ENCODE measurements at places on chromosomes 2 and 18.

DNA sequence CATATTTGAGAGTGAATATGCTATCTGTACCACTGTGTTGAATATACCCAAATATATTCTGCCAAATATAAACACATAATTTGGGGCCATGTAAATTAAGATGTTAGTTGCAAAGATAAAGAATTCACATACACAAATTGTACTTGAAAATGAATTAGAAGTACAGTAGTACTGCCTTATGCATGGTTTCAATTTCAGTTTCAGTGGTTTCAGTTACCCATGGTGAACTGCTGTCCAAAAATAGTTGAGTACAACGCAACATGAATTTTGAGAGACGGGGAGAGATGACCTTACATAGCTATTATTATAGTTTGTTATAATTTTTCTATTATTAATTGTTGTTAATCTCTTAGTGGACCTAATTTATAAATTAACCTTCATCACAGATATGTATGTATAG is 1313.0 kb upstream of the FAM98A start:
- DNase-seq: no peak

DNA sequence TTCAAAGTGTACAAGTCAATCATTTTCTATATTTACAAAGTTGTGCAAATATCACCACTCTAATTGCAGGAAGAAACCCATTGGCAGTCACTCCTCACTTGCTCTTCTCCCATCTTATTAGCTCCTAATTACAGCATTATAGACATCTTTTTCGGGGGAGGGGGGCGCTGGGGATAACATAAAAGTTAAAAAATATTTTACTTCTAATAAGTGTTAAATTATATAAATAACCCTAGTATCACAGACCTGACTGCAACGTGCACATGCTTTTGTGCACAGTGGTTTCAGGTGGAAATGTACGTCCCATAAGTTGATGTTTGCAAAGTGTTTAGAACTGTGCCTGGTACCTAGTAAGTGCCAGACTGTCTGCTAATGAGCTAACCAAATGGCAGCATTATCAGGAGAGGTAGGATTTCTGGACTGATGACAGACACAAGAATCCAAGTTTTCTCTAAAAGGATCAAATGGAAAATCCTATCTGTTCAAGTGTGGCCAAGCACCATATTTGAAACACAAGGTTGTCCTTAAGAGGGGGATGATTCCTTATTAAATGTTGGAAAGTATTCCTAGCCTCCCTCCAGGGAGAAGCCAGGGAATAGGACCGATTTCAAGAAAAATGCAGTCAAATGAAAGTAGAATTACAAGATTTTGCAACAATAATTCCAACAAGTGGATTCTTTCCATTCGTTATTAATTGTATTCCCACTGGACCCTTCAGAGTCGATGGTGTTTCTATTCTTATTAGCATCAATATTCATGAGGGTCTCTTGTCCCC is 70.0 kb downstream of the ACKR3 start:
- DNase-seq: no peak

DNA sequence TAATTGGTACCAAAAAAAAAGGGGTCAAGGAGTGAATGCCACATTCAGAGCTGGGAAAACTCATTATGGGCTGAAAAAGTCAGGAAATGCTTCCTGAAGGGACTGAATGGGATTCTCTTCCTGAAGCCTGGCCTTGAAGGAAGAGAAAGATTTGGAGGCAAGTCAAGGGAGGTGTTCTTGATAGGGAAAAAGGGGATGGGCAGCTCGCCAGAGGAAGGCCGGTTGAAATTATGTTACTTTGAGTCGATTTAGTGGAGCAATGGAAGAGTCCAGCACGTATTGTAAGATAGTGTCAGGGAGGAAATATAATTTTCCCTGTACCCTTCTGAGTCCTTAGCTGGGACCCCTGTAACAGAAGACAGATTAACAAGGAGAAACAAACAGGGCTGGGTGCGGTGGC is 115.3 kb upstream of the STPG4 start:
- no peak for DNase-seq

- DNase-seq: no peak
These were observed 2.5 kb downstream of the SP100 start for GRCh38 chr2:230418341-230419016.

DNA sequence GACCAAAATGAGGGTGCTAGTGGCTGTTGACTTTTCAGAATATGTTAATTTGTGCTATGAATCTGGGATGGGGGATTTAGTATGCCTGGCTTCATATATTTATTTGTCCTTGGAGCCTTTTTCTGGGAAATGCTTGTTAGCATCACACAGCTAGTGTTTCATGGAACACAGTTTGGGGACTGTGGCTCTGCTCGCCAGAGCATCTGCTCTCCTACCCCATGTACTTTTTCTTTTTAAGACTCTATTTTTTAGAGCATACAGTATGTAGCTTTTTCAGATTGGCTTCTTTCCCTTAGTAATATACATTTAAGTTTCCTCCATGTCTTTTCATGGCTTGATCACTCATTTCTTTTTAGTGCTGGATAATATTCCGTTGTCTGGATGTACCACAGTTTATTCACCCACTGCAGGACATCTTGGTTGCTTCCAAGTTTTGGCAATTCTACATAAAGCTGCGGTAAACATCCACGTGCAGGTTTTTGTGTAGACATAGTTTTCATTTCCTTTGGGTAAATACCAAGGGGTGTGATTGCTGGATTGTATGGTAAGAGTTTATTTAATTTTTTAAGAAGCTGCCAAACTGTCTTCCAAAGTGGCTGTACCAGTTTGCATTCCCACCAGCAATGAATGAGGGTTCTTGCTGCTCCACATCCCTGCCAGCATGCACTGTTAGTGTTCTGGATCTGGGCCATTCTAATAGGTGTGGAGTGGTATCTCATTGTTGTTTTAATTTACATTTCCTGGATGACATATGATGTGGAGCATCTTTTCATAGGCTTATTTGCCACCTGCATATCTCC is 44.1 kb downstream of the EFR3B start:
- no peak for DNase-seq

DNA sequence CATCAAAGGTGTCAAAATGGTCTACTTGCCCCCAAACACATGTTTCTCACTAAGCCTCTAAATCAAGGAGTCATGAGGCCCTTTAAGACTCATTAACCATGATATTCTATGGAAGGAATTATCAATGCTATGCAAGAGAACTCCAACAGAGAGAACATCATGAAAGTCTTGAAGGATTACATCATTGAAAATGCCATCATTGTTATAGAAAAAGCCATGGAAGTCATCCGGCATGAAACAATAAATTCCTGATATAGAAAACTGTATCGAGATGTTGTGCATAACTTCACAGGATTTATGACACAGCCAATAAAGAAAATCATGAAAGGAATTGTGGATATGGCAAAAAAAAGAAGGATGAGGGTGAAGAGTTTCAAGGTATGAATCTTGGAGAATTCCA is 1363.6 kb upstream of the CDH2 start:
- DNase-seq: no peak

GRCh38 chr2:202577250-202578183 is 57.3 kb upstream of the FAM117B start:
- DNase-seq: peak; percentile 10

GRCh38 chr2:190053426-190053825 is 9.1 kb downstream of the MSTN start:
- DNase-seq: no peak

DNA sequence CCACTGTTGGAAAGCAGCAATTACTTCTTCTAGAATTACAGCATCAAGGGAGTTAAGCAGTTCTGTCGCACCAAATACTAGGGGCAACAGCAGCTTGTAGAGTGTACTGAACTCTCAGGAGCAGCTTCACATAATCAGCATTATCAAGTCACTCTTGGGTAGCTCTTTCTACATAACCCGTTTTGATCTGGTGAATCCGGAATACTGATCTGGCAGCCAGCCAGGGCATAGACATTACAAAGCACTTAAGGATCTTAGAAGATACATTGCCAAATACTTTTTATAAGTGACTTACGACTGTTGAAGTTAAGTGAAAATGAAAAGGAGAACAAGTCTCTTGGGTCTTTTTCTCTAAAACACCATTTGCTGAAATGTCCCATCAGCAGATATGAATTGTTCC is 73.2 kb upstream of the NETO1 start:
- DNase-seq: no peak

GRCh38 chr18:42706029-42706608 is 409.4 kb downstream of the RIT2 start:
- DNase-seq: no peak

DNA sequence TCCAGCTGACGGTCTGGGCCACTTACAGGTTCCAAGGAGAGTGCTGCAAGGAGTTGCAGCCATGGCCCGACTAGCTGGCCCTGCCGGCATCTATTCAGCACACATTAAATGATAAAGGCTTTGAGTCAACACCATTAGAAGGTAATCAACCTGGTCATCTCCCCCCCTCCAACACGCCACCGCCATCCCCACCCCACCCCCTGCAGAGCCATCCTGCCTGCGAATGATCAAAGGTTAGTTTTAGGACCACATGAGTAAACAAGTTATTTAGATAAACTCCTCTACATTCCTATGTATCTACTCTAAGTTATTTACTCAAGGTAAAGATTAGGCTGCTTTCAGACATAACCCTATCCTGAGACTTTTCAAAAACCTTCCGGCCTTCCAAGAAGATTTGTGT is 349.3 kb upstream of the SLC39A10 start:
- DNase-seq: no peak

GRCh38 chr2:179726461-179727180 is 134.8 kb downstream of the ZNF385B start:
- DNase-seq: no peak

GRCh38 chr2:28528206-28528605 is 32.3 kb downstream of the PLB1 start:
- DNase-seq: no peak

DNA sequence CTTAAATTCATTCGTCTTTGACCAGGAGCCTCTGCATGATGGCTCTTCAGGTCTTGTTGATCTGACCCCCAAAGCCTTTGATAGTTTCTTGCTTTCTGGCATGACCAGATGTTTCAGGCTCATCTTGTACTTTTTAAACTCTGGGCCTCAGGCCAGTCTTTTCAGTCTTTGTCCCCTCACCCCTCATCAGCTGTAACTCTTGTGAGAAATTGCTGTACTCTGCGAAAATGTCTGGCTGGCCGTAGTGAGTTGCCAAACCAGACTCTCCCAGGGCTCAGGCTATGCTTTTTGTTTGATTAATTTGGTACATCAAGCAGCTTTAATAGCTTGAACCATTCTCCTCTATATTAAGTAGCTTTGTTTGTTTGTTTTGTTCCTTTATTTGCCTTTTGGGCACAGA is 75.9 kb downstream of the BABAM2 start:
- DNase-seq: peak; percentile 13

DNA sequence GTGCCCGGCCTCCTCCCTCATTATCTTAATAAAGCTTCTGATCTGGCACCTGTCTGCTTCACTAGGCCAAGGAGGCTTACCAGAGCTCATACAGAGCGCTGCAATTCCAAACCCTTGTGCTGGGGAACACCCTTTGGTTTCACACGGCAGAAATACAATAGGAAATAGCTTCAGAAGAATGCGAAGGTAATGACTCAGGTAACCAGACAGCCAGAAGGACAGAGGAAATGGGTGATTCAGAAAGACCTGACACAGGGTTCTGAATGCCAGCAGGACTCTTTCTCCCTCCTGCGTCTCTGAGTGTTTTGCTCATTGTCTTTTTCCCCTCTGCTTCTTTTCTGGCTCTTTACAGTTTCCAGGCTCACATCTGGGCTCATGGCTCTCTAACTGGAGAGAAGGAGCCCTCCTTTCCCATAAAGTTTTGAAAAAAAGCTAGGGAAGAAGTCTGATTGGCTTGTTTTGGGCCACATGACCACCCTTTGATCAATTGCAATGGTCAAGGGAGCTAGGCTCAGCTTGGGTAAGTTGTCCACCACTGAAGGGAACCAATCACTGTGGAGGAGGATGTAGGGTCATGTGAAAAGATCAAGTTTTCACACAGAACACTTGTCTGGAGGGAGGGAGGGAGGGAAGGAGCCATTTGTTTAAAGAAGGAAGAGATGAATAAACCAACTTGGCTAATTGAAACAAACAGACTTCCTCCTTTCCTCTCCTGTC is 90.5 kb upstream of the UPP2 start:
- DNase-seq: no peak

DNA sequence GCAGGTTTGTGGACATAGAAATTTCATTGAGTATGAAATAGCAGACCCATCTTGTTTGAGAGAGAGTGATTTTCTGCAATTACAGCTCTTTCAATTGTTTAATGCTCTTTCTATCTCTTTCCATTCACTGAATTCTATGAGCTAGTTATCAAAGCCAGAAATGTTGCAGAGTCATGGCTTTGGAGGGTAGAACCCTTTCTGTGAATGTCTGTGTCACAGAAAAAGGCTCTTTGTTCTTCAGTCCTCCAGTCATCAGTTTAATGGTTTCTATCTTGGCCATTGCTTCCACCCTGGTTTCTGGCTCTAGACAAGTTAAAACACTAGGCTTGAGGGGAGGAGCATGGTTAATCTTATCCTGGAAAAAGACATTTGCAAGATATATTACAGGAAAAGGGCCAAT is 655.0 kb downstream of the STK39 start:
- DNase-seq: no peak
